Gastrocnemius medialis (tissue), 4 donors: ENCODE measurements at places on chromosomes 5 and 9. TPM values are rescaled to one million over a fixed set of nuclear protein-coding genes. Genes with fewer than 3 reads are reported as not detected.

- DNase-seq: no peak
- H3K27me3 ChIP-seq: no peaks in the 10 kb centered on the region
- no peak overlapping the region for H3K4me3 ChIP-seq
- H3K36me3 ChIP-seq: no peaks in the 10 kb centered on the region
Measured at GRCh38 chr9:122479062-122479461, 1.3 kb upstream of the OR1J1 start.

DNA sequence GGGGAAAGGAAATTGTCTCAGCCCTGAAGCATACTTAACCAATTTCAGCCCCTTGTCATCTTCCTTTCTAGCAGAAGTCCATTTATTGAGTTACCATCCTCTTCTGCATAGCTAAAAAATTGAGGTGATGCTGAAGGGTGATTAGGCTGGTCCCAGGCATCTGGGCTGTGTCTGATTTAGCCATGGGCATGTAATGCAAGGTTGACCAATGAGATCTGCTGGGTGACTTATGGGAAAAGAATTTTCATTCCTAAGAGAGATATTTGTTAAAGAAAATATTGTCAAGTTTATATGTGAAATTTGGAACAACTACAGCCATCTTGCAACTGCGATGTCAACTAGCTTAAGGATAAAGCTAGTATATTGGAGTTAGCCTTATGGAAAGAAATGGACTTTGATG is 5.1 kb downstream of the ITGA2 start:
- H3K27me3 ChIP-seq: peaks cover 5% of the 10 kb centered on the region
- no peaks in the 10 kb centered on the region for H3K36me3 ChIP-seq
- no peak overlapping the region for H3K27ac ChIP-seq
- DNase-seq: no peak
- H3K4me3 ChIP-seq: no peak overlapping the region

The LCNL1 gene
- total RNA-seq: 0.10 TPM

GRCh38 chr5:119435436-119436132 is 16.7 kb upstream of the HSD17B4 start:
- DNase-seq: no peak
- H3K4me1 ChIP-seq: no peaks in the 10 kb centered on the region
- no peak overlapping the region for H3K27ac ChIP-seq
- no peak overlapping the region for H3K4me3 ChIP-seq
- no peaks in the 10 kb centered on the region for H3K27me3 ChIP-seq

DNA sequence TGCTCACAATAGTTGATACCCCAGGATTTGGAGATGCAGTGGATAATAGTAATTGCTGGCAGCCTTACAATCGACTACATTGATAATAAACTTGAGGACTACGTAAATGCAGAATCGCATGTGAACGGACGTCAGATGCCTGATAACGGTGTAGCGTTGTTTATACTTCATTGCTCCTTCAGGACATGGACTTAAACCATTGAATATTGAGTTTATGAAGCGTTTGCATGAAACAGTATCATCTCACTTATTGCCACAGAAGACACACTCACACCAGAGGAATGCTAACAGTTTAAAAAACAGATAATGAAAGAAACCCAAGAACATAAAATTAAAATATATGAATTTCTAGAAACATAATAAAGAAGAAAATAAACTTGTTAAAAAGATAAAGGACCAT is 101.6 kb downstream of the GABBR2 start:
- no peak overlapping the region for H3K27ac ChIP-seq
- H3K4me1 ChIP-seq: no peaks in the 10 kb centered on the region
- no peak overlapping the region for H3K4me3 ChIP-seq
- H3K36me3 ChIP-seq: no peaks in the 10 kb centered on the region

DNA sequence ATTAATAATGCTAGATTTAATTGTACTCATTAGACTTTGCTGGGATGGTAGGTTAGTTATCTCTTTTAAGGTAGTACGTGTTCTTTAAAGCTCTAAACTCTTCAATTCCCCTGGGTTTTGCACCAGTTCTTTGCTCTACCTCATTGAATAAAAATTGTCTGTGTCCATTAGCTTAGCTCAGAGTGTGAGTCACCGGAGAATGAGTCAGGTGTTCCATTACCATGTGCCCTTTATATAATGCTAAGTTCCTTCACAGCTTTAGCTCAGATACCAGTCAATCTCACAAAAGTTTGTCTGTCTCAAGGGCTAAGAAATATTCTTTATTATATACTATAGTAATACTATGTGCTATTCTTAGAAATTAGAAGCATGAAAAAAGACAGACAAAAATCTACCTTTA is 339.4 kb downstream of the PRELID2 start:
- no peaks in the 10 kb centered on the region for H3K36me3 ChIP-seq
- no peak overlapping the region for H3K27ac ChIP-seq
- no peak overlapping the region for H3K4me3 ChIP-seq
- no peaks in the 10 kb centered on the region for H3K4me1 ChIP-seq

GRCh38 chr5:109953761-109954160 is 264.0 kb downstream of the MAN2A1 start:
- no peak for DNase-seq
- no peaks in the 10 kb centered on the region for H3K36me3 ChIP-seq
- H3K27ac ChIP-seq: no peak overlapping the region
- H3K4me3 ChIP-seq: no peak overlapping the region
- no peaks in the 10 kb centered on the region for H3K27me3 ChIP-seq

The MCCC2 gene
- total RNA-seq: 45.6 TPM

DNA sequence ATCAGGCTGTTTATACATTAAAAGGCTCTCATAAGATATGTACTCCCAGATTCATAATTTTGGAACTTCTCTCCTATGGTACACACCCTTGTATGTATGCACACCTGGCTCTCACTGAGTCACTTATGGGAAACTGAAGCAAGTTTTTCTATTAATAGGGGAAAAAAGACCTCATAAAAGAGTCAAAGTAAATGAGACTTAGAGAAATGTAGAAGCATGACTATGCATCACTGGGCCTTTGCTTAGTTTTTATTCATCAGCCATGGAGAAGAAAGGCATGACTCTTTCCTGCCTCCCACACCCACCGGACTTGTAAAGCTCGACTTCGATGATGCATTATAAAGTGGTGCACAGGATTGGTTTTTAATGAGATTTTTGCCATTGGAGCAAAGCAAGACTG is 28.2 kb downstream of the MTAP start:
- no peak for DNase-seq
- peaks cover 8% of the 10 kb centered on the region for H3K36me3 ChIP-seq
- no peak overlapping the region for H3K27ac ChIP-seq
- H3K27me3 ChIP-seq: no peaks in the 10 kb centered on the region
- H3K4me3 ChIP-seq: no peak overlapping the region

DNA sequence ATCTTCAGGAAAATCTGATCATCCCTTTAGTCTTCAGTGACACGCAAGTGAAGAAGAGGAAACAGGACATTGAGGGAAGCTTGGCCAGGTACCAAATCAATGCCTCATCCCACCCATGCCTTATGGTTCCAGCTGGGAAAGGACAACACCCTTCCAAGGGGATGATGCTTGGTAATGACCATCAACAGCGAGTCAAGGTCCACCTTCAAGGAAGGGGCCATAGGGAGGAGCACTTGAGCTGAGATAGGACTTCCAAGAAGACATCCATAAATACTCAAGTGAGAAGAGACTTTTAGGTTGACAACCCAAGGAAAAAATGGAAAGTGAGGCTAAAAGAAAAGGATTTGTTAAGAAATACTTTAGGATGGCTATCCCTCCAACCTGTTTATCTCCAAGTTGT is 27.1 kb upstream of the GAS1 start:
- H3K27ac ChIP-seq: no peak overlapping the region
- no peaks in the 10 kb centered on the region for H3K27me3 ChIP-seq
- H3K4me3 ChIP-seq: no peak overlapping the region

DNA sequence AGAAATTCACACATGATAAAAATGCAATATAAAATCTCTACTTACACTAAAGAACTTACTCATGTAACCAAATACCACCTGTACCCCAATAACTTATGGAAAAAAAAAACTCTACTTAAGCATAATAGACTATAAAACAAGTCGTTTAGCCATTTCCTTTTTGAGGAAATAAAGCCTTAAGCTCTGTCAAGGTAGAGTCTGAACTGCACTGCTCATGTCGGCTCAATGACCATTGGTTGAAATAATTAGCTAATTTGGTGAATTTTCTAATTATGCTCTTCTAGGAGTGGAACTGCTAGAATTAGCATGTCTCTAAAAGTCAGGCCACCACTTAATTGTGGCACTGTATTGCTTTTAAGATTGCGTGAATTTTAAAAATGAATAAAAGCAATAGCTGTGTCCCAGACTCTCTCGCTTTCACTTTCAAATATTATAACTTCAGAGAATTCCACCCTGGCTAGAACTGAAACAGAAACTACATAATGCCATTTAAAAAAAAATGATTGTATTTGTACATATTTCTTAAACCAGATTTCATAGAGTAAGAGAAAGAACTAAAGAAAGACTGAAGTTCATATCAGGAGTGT is 113.0 kb upstream of the PCA3 start:
- no peaks in the 10 kb centered on the region for H3K36me3 ChIP-seq
- no peaks in the 10 kb centered on the region for H3K4me1 ChIP-seq
- DNase-seq: no peak
- no peaks in the 10 kb centered on the region for H3K27me3 ChIP-seq
- H3K27ac ChIP-seq: no peak overlapping the region

GRCh38 chr5:57332361-57332760 is 150.2 kb downstream of the ACTBL2 start:
- no peaks in the 10 kb centered on the region for H3K27me3 ChIP-seq
- no peak for DNase-seq

DNA sequence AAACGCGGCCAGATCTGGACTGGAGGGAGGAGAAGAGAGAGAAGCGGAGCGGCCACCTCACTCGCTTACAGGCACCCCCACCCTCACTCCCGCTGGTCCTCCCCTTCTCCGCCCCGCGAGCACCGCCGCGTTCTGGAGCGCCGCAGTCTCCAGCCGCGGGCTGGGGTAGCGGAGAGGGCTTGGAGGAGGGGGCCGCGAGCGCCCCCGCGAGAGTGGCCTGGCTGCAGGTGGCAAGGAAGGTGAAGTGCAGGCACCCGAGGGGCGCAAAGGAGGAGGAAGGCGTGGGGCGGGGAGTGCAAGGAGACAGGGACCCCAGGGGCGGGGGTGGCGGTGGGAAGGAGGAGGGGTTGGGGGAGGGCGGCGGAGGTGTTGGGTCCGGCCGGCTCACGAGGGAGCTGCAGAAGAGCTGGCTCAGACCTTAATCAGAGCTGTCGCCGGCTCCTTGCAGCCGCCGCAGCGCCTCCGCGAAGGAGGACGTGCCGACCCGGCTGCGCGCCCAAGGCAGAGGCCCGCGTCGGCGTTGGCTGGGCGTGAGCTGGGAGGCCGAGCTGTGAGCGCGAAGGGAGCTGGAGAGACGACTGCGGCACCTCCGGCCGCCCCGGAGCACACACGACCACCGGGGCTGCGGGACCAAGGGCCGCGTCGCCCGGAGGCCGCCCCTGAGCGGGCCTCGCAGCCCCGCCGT is at the start of gene DMRT3:
Gene DMRT3 (plus strand): TSS at position 398 of the 685 bp plus-strand sequence. CDS start 347 bp downstream, outside the sequence.
- peaks cover 7% of the 10 kb centered on the region for H3K4me1 ChIP-seq
- H3K4me3 ChIP-seq: peak within 1 kb of the TSS; percentile 43
- peaks cover 77% of the 10 kb centered on the region for H3K27me3 ChIP-seq
- H3K36me3 ChIP-seq: no peaks in the 10 kb centered on the region
